ENCODE measurements at places on chromosomes 3 and 15.
A peak's percentile ranks its signal among the peaks of the same experiment; 100 is the strongest.

GRCh38 chr3:169813757-169814517 lies 1.2 kb upstream of the LRRC34 start:
- peak; percentile 74 for DNase-seq

DNA sequence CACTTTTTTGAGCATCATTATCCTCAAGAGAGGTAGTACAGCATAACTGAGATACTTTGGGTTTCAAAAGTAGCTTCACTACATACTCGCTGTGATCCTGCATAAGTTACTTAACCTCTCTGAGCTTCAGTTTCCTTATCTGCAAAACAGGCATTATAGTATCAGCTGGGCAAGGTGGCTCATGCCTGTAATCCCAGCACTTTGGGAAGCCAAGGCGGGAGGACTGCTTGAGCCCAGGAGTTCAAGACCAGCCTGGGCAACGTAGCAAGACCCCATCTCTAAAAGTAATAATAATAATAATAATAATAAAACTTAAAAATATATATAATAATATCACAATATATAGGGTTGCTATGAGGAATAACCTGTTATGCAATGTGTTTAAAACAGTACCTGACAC lies 10.9 kb downstream of the CIAO2A start:
- DNase-seq = no peak

- DNase-seq = no peak
Measured at GRCh38 chr15:33019354-33019981, 175.0 kb downstream of the FMN1 start.

DNA sequence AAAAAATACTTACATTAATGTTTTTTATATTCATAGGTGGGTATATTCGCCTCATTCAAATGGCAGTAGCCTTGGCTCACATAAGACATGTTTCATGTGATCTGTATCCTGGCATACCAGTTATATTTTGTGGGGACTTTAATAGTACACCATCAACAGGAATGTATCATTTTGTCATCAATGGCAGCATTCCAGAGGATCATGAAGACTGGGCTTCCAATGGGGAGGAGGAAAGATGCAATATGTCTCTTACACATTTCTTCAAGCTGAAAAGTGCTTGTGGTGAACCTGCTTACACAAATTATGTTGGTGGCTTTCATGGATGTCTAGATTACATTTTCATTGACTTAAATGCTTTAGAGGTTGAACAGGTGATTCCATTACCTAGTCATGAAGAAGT lies 3.5 kb downstream of the PDE12 start:
- DNase-seq = no peak

GRCh38 chr15:92843814-92844213 lies 56.3 kb upstream of the CHD2 start:
- DNase-seq = no peak

DNA sequence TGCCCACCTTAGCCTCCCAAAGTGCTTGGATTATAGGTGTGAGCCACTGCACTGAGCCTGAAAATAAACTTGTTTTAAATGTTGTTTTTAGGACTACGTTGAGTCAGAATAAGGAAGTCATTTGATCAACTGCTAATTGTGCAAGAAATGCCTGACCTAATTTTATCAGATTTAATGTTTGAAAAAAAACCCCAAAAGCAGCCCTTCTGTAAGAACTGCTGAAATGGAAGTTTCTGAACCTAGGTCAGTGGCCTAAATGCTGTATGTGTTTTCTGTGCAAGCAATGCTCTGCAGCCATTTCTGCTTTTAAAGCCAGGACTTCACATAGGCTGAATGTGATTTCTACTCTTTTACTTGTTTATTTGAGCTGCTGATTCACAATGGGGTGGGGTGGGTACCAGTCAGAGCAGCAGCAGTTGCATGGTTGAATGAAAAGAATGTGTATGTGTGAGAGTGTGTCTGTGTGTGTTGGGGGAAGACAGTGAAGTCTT lies 6.6 kb downstream of the GPX1 start:
- DNase-seq = no peak

DNA sequence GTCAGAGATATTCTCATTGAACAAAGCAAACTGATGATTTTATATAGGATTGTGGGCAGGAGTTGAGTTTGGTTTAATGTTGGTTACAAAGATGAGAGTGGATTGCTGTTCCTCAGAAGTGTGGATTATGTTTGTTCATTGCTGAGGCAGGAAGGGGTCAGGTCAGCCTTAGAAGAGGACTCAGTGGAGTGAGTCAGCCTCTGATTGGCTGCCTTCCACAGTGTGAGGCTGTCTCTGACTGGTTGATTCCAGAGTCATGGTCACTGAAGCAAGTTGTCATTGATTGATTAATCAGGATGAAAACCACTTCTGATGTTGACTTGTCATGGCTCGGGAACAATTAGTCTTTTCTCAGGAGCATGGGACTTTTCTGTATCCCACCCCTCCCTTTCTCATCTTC lies 36.2 kb downstream of the KBTBD12 start:
- no peak for DNase-seq

DNA sequence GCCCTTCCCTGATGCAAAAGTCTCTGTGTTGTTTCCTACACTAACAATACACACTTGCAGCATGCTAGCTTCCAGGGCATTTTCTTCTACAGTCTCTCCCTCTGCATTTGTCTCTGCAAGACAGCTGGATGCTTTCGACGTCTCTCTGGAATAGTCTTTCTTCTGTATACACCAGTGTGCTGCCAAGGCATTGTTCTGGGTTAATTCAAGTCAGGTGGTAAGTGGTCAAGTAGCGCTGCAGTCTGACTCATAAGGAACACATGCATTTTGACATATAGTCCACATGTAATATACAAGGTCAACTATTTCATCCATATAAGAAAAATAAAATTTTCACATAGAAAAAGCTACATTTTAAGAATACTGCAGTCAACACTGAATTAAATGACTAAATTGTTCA lies 92.7 kb downstream of the MYLK start:
- no peak for DNase-seq

GRCh38 chr3:194837457-194838127 lies 151.9 kb downstream of the FAM43A start:
- DNase-seq = no peak

GRCh38 chr3:67227030-67227429 lies 228.9 kb downstream of the KBTBD8 start:
- DNase-seq = no peak

DNA sequence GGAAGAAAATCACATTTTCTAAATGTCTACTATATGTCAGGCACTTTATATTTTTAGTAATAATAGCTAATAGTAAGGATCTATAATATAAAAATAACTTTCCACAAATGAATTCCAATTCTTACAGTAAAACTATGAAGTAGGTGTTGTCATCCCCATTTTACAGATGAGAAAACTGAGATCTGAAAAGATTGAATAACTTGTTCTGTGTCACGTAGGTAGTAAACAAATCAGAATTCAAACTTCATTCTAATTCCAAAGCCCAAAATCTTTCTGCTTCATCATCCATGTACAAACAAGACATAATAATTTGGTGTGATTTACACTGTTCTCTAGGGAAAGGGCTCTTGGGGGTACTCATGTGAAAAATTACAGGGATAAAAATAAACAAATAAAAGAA lies 130.3 kb downstream of the THRB start:
- no peak for DNase-seq

- no peak for DNase-seq
Measured at GRCh38 chr3:168582503-168582902, 486.8 kb upstream of the GOLIM4 start.

GRCh38 chr3:14122301-14122700 lies 2.4 kb downstream of the CHCHD4 start:
- DNase-seq = no peak

DNA sequence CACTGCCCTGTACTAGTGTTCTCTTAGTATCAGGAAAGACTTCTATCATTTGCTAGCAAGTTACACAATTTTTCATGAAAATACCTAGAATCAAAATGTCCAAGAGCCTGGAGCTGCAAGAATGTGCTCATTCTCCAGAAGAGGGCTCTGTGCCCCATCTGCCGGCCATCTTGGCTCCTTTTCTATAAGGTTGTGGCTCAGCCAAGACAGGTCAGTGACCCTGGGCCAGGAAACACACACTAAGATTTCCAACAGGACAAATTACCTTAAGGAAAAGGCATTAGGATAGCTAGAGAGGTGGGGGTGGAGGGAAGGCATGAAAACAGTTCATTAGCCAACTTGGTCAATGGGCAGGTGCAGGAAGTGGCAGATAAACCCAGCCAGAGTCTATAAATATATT lies 20.7 kb downstream of the TIMP4 start:
- DNase-seq = no peak

- DNase-seq = no peak
Measured at GRCh38 chr3:123312331-123313265, 110.9 kb downstream of the SEC22A start.

DNA sequence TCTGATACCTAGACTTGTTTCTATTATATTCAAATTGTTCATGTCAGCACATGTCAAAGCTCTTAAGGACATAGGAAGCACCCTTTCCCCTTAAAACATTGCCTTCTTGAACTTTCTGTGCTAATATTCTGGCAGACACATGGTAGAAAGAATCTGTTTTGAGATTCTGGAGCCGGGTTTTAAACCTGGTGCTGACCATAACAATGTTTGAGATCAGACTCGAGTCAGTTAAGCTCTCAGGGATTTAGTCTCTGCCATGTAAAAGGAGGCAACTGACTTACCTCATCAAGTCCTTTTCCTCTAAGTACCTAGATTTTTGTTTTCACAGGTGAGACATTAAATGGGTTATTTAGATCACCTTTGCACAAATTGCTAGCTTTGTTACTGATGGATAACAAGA lies 38.9 kb downstream of the RBMS3 start:
- DNase-seq = no peak

- no peak for DNase-seq
Measured at GRCh38 chr15:93221759-93222158, 132.7 kb upstream of the RGMA start.
